ENCODE measurements at places on chromosomes 2 and 18.

DNA sequence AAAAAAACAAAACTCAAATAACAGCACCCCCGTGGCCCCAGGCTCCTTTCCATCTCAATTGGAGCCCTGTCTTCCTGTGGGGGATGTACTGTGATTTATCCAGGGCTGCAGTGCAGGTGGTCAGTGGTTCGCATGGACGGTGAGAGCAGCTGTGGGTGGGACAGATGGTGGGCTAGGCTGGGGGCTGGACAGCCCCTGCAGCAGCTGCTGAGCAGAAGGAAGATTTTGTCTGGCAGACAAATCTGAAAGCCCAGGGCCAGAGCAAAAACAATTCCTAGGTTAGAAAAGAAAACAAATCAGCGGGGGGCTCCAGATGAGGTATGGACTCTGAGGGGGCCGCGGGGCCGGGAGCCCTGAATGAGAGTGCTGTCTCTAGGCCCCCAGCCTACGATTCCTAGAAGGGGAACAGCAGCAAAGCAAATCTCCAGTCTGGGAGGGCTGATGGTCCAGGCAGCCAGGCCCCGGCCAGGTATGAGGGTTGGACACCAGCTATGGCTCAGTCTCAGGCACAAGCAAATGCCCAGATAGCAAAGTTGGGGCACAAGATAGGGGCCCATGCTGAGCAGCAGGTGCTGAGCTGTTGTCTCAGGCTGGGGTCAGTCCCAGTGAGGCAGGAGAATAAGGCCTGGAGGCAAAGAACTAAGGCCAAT lies 45.4 kb downstream of the SOWAHC start:
- no peak for DNase-seq

DNA sequence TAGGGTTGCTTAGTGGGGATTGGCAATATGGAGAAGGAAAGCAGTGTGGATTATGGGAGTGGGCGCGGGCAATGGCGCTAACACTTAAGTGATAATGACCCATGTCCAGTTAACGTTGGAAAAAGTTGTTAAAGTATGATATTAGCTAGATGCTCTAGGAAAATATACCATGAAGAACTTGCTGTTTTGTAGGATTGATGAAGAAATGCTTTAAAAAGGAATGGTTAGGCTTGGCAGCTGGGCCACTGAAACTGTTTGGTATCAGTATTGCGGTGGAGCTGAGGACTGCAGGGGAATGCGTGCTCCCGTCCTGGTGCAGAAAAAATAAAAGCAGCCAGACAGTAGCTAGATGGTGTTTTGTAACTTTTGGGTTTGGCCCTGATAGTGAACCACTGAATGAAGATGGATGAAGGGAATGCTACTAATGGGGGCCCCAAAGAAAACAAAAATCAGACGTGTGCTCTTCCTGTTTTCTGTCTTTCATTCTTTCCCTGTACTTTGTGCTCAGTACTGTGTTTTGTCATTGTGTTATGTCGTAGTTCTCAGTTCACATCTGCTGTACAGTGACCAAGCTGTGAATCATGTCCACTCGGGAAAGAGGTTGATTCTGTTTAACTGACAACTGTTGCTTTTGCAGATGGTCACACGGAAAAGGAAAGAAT lies 999 bp downstream of the INSIG2 start:
- peak; percentile 59 for DNase-seq

GRCh38 chr2:207662203-207662602 lies 37.0 kb upstream of the METTL21A start:
- DNase-seq = no peak

DNA sequence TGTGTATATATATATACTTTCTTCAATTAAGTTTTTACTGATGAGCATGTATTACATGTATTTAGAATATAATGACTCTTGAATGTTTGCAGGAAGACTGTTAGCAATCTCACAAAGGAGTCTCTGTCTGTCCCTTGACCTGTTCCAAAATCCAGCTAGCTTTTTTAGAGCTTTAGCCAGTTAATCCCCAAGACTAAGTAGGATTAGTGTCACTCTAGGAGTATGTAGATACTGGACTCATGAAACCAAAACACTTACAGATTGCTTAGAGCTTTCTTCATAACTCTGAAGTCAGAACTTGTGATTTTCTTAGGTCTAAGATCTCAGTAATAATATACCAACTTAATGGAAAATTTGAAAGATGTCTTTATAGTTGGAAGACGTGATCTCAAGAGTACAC lies 2.2 kb downstream of the UBXN4 start:
- no peak for DNase-seq

GRCh38 chr18:46462523-46462922 lies 194.5 kb downstream of the LOXHD1 start:
- DNase-seq = no peak

DNA sequence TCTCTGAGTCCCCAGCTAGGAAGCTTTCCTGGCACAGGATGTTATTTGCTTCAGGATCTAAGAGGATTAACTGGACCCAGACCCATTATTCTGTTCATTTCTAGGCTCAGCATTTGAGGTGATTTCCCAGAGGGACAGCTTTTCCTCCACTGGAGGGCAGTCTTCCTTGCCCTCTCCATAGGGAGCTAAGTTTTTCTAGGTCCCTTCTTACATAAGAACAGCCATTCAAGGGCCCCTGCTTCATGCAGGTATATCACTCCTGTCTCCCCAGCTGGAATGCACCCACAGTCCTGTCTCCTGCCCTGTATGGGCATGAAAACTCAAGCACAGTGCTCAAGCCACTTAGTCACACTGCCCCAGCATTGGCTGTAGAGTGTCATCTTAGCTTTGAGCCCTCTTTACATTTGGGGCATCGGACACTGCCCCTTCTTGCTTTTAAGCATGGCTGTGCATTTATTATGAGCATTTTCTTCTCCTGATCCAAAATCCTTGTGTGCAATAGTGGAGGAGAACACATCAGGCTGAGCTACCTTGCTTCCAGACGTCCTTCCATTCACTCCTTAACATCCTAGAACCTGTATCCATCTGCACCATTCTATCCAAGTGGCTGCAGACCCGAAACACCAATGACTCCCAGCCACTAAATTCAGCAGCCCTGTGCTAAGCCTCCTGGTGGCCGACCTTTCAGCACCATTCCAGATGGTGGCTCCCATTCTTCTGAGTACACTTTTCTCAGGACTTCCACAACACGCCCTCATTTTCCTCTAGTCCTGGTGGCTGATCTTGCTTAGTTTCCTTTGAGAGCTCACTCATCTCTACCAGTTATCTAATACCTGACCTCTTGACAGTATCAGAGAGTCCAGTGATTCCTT lies 80.0 kb downstream of the COPS8 start:
- no peak for DNase-seq

- no peak for DNase-seq
Measured at GRCh38 chr18:11714244-11714918, 25.3 kb downstream of the GNAL start.
